ENCODE measurements at places on chromosomes 12 and 14. TPM values are rescaled to one million over a fixed set of nuclear protein-coding genes. Genes with fewer than 3 reads are reported as not detected.

DNA sequence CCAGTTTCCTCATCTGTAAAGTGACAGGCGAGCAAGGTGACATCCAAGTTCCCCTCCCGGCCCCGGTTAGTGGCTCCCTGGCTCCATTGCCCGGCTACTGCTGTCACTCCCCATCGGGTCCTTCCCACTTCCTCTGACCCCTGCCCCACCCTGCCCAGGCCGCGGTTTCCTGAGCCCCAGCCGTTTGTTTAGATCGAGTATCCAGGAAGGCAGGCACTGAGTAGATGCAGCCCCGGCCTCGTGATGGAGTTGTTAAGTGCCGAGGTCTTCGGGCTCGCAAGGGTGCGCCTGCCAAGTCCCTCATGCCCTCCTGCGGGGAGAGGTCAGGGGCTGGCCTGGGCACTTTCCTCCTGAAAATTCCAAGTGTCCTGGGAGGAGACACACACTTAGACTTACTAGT is 55.4 kb downstream of the TEAD4 start:
- no peaks in the 10 kb centered on the region for H3K4me1 ChIP-seq
- H3K27me3 ChIP-seq, result no peaks in the 10 kb centered on the region
- no peaks in the 10 kb centered on the region for H3K36me3 ChIP-seq
- H3K4me3 ChIP-seq, result no peak overlapping the region
- no peak for DNase-seq

GRCh38 chr12:9880532-9881078 is 684 bp upstream of the KLRF2 start:
- H3K4me1 ChIP-seq, result no peaks in the 10 kb centered on the region
- no peaks in the 10 kb centered on the region for H3K36me3 ChIP-seq
- DNase-seq, result no peak

- H3K27me3 ChIP-seq, result no peaks in the 10 kb centered on the region
- H3K27ac ChIP-seq, result peak overlapping the region; percentile 85
- no peak for DNase-seq
- H3K36me3 ChIP-seq, result no peaks in the 10 kb centered on the region
These were observed 558 bp downstream of the TEX22 start for GRCh38 chr14:105398726-105399465.

GRCh38 chr12:57330992-57331391 is 80.0 kb upstream of the STAC3 start:
- no peaks in the 10 kb centered on the region for H3K27me3 ChIP-seq
- H3K27ac ChIP-seq, result no peak overlapping the region
- H3K4me3 ChIP-seq, result no peak overlapping the region
- no peaks in the 10 kb centered on the region for H3K36me3 ChIP-seq
- H3K4me1 ChIP-seq, result no peaks in the 10 kb centered on the region
- no peak for DNase-seq

DNA sequence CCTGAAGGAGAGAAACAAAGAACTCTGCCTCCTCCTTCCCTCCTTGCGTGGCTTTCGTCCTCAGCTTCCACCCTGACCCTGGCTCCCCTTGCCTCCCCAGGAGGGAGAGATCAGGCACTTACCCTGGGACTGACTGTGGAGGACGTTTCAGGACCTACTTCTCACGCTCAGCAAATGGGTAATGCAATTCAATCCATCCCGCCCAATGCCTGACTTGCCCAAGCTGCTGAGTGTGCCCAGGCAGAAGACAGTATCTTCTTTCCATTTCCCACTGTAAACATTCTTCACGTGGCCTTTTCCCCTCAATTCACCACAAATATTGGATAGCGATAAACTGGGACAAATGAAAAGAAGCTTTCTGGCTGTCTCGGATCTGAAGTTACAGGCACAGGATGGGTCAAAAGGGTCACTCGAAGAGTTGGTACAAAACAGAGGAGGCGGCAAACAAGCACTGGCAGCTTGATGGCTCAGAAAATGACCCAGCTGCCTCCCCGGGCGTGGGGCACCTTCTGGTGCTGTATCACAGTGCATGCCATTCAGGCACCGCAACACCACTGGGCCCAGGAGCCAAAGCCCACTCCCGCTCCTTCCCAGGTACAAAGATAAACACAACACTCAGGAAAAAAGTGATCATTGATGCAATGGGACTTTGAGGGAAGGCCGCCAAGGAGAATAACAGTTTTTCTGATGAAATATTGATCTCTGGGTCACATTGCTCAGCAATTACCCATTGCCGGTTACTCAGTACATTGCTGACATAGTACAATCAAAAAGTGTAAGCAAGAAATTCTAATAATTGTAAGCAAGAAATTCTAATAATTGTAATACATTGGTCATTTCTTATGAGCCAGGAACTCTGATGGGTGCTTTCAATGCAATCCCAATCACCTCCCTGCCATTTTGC is 65.8 kb downstream of the TRIM9 start:
- H3K4me3 ChIP-seq, result no peak overlapping the region
- H3K27ac ChIP-seq, result no peak overlapping the region
- H3K27me3 ChIP-seq, result no peaks in the 10 kb centered on the region
- H3K36me3 ChIP-seq, result no peaks in the 10 kb centered on the region

GRCh38 chr12:27319409-27319808 is 13.2 kb upstream of the BMAL2 start:
- no peak for DNase-seq
- no peak overlapping the region for H3K27ac ChIP-seq
- H3K27me3 ChIP-seq, result no peaks in the 10 kb centered on the region
- no peaks in the 10 kb centered on the region for H3K36me3 ChIP-seq
- no peaks in the 10 kb centered on the region for H3K4me1 ChIP-seq

DNA sequence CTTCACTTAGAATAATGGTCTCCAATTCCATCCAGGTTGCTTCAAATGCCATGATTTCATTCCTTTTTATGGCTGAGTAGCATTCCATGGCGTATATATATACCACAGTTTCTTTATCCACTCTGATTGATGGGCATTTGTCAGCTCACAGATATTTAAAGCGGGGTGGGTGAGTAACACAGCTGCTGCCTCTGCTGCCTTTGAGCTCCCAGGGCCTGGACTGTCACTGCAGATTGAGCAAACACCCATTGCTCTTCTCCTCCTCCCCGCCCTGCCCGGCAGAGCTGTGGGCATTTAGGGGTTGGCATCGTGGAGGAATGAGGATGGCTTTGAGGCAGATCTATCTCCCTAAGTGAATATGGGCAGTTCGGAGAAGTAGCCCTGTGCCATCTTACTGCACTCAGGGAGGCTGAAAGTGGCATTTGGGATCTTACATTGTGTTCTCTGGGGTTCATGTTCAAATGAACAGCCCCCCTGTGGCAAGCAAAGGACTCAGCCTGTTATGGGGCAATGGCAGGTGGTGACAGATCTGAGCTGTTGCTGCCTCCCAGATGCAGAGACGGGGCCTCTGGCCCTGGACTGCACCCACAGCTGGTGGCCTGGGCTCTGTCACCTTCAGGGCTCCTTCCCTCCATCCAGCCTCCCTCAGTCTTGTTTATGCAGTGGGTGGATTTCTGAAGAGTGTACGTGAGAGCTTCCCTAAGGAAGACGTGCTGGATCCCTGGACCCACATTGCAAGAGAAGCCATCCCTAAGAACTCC is 4.9 kb downstream of the RFLNA start:
- no peak overlapping the region for H3K27ac ChIP-seq
- no peaks in the 10 kb centered on the region for H3K36me3 ChIP-seq
- DNase-seq, result no peak
- no peaks in the 10 kb centered on the region for H3K27me3 ChIP-seq
- no peak overlapping the region for H3K4me3 ChIP-seq

DNA sequence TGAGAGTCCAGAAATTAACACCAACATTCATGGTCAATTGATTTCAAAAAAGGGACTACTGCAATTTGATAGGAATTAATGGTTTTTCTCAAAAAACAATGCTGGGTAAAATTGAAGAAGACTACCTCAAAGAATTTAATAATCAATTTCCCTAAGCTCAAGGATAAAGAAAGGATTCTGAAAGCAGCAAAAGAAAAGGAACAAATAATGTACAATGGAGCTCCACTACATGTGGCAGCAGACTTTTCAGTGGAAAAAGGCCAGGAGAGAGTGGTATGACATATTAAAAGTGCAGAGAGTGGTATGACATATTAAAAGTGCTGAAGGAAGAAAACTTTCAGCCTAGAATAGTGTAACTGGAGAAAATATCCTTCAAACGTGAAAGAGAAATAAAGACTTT is 15.6 kb upstream of the TAS2R43 start:
- H3K27ac ChIP-seq, result no peak overlapping the region
- DNase-seq, result no peak
- H3K36me3 ChIP-seq, result no peaks in the 10 kb centered on the region
- no peak overlapping the region for H3K4me3 ChIP-seq
- H3K27me3 ChIP-seq, result no peaks in the 10 kb centered on the region
- no peaks in the 10 kb centered on the region for H3K4me1 ChIP-seq

DNA sequence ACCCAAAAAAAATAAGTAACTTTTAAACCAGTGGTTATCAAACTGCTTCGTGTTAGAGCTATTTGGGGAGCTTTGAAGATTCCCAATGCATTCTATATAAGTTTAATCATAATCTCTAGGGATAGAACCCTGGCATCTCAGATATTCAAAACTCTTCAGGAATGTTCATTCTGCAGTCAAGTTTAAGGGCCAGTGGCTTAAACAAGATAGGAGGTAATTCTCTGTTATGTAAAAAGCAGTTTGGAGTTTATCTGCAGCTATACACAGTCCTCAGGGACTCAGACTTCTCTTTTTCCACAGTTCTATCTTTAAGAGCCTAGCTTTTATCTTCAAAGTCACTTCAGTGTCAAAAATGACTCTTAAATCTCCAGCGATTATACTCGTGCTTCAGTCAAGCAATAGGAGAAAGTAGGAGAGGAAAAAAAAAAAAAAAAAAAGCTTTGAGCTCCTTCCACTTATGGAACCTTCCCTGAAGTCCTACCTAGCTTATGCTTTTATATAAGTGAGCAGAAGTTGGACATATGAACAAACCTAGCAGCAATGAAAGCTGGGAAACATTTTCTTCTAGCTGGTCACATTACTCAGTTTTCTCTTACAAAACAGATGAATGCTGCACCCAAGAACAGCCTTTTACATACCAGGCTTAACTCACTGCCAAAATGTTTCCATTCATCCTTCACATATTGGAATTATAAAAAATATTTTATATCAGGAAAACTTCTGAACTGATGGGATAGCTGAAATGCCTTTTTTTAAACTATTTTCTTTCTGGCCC is 302.8 kb downstream of the FSCB start:
- H3K4me3 ChIP-seq, result no peak overlapping the region
- DNase-seq, result no peak
- H3K4me1 ChIP-seq, result no peaks in the 10 kb centered on the region
- no peaks in the 10 kb centered on the region for H3K27me3 ChIP-seq
- H3K27ac ChIP-seq, result no peak overlapping the region

GRCh38 chr14:29097476-29097875 is 330.9 kb downstream of the FOXG1 start:
- no peak for DNase-seq
- H3K4me1 ChIP-seq, result no peaks in the 10 kb centered on the region
- H3K4me3 ChIP-seq, result no peak overlapping the region
- no peaks in the 10 kb centered on the region for H3K36me3 ChIP-seq
- no peaks in the 10 kb centered on the region for H3K27me3 ChIP-seq

DNA sequence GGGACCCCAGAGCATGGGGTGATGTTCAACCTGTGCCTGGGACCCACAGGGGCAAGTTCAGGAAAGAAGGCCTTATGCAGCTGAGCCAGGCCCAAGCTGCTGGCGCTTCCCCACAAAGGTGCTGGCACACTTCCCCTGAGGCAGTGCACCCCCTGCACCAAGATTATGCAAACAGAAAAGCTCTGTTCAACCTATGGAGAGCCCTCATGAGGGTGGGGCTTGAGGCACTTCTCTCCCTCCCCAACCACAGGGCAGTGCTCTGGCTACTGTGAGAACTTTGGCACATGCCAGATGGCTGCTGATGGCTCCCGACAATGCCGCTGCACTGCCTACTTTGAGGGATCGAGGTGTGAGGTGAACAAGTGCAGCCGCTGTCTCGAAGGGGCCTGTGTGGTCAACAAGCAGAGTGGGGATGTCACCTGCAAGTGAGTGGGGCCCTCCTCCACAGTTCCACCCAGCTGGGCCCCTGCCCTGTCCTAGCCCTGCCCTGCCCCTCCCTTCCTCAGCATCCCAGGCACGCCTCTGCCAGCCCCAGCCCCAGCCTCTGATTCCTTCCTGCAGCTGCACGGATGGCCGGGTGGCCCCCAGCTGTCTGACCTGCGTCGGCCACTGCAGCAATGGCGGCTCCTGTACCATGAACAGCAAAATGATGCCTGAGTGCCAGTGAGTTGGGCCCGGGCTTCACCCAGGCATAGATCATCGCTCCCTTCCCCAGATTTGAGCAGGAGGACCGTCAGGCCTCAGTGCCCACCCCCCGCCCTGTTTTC is 5.5 kb upstream of the NXPH4 start:
- no peak overlapping the region for H3K4me3 ChIP-seq
- no peaks in the 10 kb centered on the region for H3K4me1 ChIP-seq
- no peaks in the 10 kb centered on the region for H3K36me3 ChIP-seq
- DNase-seq, result no peak

DNA sequence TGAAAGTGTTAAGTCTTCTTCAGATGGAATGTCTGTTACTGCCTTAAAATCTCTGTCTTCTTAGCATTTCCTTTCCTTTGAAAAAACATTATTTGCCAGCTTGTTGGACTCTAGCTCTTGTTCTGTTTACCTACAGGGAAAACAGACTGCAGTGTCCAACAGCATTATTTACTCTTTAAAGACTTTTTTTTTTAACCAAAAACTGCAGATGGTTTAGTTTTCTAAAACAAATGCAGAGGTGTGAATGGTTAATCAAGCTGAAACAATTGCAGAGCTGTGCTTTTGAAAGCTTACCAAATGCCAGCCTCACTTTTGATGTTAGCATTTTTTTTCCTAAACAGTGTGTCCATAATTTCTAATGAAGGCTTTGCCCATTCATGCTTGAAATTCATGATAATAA is 323.3 kb downstream of the TMEM117 start:
- DNase-seq, result no peak
- H3K27me3 ChIP-seq, result no peaks in the 10 kb centered on the region
- H3K4me1 ChIP-seq, result no peaks in the 10 kb centered on the region
- no peak overlapping the region for H3K27ac ChIP-seq
- H3K36me3 ChIP-seq, result no peaks in the 10 kb centered on the region
- H3K4me3 ChIP-seq, result no peak overlapping the region

DNA sequence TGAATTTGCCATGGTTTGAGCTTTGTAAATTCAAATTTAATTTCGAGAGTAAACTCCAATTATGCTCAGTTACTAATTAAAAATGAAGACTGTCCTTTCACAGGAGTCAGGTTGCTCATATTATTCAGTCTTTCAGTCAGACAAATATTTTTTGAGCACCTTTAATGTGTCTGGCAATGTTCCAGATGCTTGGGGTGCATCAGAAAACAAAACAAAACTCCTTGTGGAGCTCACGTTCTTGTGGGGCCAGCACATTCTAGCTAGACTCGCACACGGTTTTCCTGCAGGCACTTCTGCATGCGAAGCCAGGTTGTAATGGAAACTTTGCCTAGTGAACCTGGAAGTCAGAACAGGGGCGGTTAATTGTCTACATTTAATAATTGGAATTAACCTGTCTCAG is 64.0 kb upstream of the ATF1 start:
- no peaks in the 10 kb centered on the region for H3K36me3 ChIP-seq
- H3K4me1 ChIP-seq, result no peaks in the 10 kb centered on the region
- no peak overlapping the region for H3K4me3 ChIP-seq
- no peak overlapping the region for H3K27ac ChIP-seq
- H3K27me3 ChIP-seq, result no peaks in the 10 kb centered on the region

GRCh38 chr12:32789916-32790315 is 34.2 kb upstream of the YARS2 start:
- no peaks in the 10 kb centered on the region for H3K27me3 ChIP-seq
- no peak for DNase-seq
- no peaks in the 10 kb centered on the region for H3K4me1 ChIP-seq
- no peak overlapping the region for H3K4me3 ChIP-seq
- no peak overlapping the region for H3K27ac ChIP-seq

Gene LMNTD1
- total RNA-seq, result 0.27 TPM

Gene DEGS2
- total RNA-seq, result 0.85 TPM

Gene PRH2
- 0.43 TPM for total RNA-seq

Gene NOVA1
- 7.9 TPM for total RNA-seq

Gene INHBE
- total RNA-seq, result not detected

Gene IKZF4
- total RNA-seq, result 4.0 TPM

Gene REP15
- 1.5 TPM for total RNA-seq

Gene C14orf132
- 3.9 TPM for total RNA-seq

Gene PROX2
- total RNA-seq, result not detected

Gene VDR
- 1.3 TPM for total RNA-seq
